GDM1 (cell line): ENCODE measurements at places on chromosomes 7 and 10.

DNA sequence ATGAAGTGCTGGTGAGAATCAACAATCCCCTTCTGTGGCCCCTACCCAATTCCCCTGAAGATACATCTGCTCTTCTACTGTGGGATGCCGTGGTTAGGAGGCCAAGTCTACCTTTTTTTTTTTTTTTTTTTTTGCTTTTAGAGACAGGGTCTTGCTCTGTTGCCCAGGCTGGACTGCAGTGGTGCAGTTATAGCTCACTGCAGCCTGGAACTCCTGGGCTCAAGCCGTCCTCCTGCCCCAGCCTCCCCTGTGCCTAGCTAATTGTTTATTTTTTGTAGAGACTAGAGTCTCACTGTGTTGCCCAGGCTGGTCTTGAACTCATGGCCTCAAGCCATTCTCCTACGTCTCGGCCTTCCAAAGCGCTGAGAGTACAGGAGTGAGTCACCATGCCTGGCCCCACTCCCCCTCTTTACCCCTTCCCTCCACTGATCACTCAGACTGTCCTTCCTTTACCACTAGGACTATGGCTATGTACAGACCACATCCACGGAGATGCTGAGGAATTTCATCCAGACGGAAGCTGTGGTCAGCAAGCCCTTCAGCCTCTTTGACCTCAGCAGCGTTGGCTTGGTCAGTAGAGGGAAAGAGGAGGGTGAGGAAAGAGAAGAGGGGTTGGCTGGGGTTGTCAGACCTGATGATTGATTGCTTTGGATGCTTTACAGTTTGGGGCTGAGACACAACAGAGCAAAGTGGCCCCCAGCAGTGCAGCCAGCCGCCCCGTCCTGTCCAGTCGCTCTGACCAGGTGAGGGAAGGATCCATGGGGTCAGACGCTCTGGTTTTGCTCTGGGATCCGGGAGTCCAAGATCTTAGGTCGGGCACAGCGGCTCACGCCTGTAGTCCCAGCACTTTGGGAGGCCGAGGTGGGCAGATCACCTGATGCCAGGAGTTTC, 1.8 kb downstream of the AP4M1 start:
- DNase-seq: no peak

DNA sequence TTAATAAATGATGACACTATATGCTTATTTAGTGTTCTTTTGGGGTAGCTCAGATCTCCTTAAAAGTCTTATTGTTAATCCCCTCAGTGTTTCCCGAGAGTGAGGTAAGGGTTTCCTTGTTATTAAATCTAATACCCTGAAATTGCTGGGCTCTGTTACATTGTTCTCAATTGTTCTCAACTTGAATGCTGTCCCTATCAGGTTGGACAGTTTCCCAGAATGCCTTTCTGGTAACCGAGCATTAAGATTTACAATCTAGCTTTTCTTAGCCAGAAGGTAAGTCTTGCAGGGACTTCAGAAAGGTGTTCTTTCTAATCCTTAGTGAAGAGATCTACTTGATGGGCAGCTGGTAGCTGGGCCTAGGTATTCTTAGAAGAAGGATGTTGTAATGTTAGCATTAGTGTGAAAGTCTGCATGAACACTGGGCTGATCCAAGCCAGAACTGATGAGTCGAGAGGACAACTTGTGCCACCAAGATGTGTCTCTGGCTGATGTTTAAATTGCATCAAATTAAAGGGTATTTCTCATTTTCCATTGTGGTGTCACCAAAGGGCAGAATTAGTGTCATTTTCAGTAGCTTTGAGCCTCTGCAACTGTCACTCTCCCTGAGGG, 89.9 kb downstream of the SND1 start:
- DNase-seq: no peak

DNA sequence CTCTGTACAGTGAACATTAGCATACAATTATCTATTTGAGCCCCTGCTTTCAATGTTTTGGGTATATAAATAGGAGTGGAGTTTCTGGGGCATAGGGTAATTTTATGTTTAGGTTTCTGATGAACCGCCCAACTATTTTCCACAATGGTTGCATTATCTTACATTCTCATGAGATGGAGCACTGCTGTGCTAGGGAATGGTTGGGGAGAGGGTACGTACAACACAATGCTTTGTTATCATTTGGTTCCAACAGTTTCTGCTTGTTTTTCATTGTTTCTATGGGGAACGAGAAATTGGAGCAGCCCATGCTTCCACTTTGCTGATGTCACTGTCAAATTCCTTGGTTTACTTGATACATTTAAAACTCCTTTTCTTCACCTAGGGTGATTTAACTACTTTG, 1115.3 kb downstream of the REEP3 start:
- DNase-seq: no peak

GRCh38 chr10:21849607-21850006, 153.9 kb downstream of the DNAJC1 start:
- DNase-seq: no peak

GRCh38 chr10:95355301-95355700, 64.5 kb upstream of the PDLIM1 start:
- DNase-seq: no peak

DNA sequence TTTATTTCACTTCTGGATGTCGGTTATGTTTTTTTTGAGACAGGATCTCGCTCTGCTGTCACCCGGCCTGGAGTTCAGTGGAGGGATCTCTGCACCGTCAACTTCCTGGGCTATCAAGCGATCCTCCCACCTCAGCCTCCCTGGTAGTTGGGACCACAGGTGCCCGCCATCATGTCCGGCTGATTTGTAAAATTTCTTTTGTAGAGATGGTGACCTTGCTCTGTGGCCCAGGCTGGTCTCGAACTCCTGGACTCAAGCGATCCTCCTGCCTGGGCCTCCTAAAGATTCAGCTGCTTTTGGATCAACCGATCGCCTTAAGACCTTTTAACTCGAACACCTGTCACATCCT, 606 bp upstream of the RABGEF1 start:
- no peak for DNase-seq

GRCh38 chr10:122126763-122127659, 138.0 kb downstream of the TACC2 start:
- no peak for DNase-seq

DNA sequence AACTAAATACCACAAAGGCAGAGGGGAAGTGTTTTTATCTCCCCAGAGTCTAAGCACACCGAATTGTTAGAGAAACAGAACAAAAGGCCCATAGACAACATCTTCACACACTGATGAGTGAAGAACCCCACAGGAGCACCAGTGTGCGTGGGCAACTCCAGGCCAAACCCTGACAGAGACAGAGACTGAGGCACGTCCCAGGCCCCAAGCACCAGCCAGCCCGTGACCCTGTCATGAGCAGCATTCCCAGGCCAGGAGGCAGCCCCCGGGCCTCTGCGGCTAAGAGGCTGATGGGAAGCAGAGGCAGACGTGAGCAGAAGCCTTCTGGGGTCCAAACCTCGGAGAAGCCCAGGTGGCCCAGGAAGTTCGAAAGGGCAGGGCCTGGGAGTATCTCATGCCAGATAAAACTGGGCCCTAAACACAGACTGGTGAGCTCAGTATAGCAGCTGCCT, 184.4 kb downstream of the TCERG1L start:
- no peak for DNase-seq

DNA sequence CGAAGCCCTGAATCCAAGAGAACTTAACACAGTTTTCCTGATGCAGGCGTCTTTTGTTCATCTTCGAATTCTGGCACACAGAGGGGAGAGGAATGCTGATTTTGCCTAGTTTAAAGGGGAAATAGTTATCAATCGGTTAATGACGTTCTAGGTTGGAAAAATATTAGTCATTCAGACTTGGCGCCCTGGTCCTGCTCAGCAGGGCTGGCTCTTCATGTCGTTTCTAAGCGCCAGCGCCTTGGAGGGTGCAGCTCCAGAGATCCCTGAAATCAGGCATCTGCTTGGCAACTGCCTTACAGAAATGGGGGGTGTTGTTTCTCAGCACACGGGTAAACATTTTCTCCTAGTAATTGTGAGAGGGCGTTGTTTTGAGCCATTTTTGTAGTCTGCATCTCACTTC, 1.3 kb upstream of the PRTFDC1 start:
- DNase-seq: no peak

- DNase-seq: no peak
These were observed 676.7 kb downstream of the PCDH15 start for GRCh38 chr10:54124209-54124885.

- no peak for DNase-seq
These were observed 303.1 kb downstream of the KCNMA1 start for GRCh38 chr10:77334501-77334900.

- DNase-seq: no peak
These were observed 140.7 kb downstream of the RGS10 start for GRCh38 chr10:119401671-119402395.

DNA sequence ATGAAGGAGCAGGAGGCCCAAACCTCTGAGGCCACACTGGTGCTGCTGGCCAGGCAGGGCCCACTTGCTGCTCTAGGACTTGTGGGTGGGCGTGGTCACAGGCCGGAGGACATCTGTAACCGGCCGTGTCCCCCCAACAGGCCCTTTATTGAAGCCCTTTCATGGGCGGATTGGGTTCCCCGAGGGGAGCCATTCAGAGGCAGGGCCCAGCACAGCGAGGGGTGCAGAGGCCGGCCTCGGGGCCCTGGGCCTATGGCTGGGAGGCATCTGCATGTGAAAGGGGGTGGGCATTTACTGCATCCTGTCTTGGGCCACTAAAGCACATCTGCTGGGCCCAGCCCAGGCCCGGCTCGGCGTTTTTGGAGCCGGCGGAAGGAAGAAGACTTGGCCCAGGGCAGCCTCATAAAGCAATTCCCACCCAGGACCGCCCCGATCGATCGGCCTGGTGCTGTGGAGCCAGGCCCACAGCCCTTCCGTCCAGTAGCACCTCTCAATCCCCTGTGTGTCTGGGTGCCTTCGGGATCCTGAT, 8.4 kb downstream of the LHPP start:
- DNase-seq: no peak

GRCh38 chr10:56912043-56912442, 551.0 kb upstream of the ZWINT start:
- no peak for DNase-seq

DNA sequence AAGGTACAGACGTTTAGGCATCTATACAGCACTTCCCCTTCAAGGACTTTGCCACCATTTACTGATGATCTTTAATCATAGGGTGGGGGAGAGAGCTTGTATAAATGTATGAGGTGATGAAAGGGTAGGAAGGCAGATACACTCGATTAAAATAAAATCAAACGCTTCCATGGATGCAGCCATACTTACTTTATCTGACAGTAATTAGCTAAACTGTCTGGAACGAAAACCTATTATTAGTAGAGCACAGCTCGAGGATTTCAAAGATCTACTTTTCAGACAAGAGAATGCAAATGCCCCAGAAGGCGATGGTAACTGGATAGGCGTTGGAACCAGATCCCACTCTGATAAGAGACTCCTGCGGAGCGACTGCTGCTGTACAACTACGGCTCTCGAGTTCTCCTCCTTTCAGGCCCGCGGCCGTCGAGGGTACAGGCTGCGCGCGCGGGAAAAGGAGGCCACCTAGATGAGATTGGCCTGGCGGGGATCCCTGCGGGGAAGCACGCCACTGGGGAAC, 3.1 kb upstream of the NKX2-3 start:
- DNase-seq: no peak

GRCh38 chr7:7220821-7221220, 38.5 kb downstream of the C1GALT1 start:
- DNase-seq: no peak

DNA sequence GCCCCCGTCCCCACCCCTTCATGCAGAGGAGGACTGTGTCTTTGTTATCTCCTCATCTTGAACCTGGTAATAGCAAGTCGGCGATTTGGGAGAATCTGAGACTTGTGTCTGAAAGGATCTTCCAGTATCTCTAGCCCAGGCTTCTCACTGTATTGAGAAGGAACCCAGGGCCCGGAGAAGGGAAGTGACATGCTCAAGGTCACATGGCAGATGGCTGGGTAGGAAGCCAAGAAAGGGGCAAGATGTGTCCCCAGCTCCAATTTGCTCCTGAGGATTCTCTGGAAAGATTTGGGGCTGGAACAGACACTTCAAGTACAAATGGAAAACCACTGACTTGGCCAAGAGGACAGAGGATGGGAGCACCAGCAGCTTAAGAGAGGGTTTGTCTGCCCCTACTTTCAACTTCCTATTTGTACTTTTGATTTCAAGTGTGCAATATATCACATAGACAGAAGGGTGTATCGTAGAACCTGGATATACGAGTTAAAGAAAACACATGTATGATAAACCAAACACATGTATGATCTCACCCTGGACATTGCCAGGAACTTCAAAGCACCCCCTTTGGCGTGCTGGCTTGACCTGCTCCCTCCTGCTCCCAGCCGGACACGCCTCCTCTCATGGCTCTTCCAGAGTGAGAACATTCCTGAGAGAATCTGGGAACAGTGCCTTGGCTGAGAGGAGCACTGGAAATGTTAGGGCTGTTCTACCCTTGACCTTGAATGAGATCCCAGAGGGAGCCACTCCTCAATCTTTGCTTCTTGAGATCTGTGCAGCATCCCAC, 79.7 kb downstream of the CDH23 start:
- DNase-seq: no peak

- DNase-seq: no peak
These were observed 320.1 kb upstream of the NFE2L3 start for GRCh38 chr7:25831831-25832411.

DNA sequence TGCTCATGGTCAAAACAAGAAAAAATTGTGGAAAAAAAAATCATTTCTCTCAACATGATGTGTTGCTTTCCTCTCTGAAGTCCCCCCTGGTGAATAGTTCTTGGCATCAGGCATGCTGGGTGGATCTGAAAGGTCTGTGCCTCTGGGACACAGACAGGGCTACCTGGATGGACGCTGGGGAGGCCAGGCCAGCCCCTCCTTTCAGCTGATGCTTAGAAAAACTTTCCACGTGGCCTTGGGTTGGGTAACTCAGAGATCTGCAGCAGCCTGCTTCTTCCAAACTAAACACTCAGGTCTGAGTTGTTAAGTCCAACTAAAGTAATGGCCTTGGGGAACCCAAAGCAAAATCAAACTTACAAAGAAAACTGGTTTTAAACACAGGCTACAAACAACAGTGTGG, 113.0 kb downstream of the CCDC3 start:
- DNase-seq: no peak

DNA sequence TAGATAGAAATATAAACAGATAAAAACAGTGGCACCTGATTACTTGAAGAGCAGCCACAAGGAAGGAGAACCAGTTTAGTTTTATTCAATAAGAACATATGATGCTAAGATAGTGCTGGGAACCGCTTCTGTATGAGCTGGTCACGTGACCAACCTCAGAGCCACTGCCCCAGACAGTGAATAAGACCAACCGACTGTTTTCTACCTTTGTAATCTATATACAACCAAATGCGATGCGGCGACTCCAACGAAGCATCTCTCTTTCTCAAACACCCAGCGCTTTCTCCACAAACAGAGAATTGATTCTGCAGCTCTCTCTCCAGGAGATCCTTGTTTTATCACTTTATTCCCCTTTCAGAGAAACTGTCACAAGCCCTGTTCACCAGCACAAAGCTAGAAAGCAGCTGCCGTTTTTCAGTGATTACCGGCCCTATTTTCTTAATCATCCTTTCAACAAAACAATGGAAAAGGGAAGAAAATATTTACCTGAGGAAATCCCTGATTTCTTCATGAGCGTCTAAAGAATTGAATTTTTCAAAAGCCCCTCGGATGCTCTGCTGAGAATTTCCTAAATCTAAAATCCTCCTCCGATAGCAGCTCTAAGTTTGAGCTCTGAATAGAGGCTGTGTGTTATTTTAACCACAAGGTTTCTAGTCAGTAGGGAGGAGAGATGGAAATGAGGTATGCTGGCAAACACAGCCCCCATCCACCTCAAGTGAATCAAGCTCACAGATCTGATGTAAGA, 55.7 kb upstream of the JCAD start:
- no peak for DNase-seq
